ENCODE measurements at places on chromosomes 2 and 18. TPM values are rescaled to one million over a fixed set of nuclear protein-coding genes. Genes with fewer than 3 reads are reported as not detected.
A peak's percentile ranks its signal among the peaks of the same experiment; 100 is the strongest.

GAREM1 gene
- total RNA-seq, result 15.2 TPM

TEX44 gene
- total RNA-seq, result 248 TPM

RAX gene
- total RNA-seq, result not detected

FBLN7 gene
- total RNA-seq, result 0.79 TPM

SLC16A14 gene
- 1.4 TPM for total RNA-seq

ABCG8 gene
- total RNA-seq, result 0.24 TPM

STPG4 gene
- 3.0 TPM for total RNA-seq

OXER1 gene
- 1.3 TPM for total RNA-seq

ZNF892 gene
- 12.3 TPM for total RNA-seq

VWA3B gene
- 81.6 TPM for total RNA-seq

SMYD5 gene
- total RNA-seq, result 53.0 TPM

MGAT4A gene
- total RNA-seq, result 13.9 TPM

CYP26B1 gene
- total RNA-seq, result 42.1 TPM

DSG2 gene
- 7.0 TPM for total RNA-seq

TTN gene
- 49.1 TPM for total RNA-seq

GRCh38 chr2:88067598-88067997 is at the start of gene SMYD1:
Gene SMYD1, plus strand, starts transcription at chr2:88067825. Its CDS starts 40 bp downstream, at chr2:88067865.
- no peak for DNase-seq

- peak; percentile 54 for DNase-seq
Measured at GRCh38 chr18:33440060-33441043, at the start of gene CCDC178. Gene CCDC178, minus strand, starts transcription at chr18:33440721. Its CDS starts 28,633 bp downstream, at chr18:33412088.

- no peak for DNase-seq
Measured at GRCh38 chr18:59990121-59990823, 90.5 kb downstream of the PMAIP1 start.

DNA sequence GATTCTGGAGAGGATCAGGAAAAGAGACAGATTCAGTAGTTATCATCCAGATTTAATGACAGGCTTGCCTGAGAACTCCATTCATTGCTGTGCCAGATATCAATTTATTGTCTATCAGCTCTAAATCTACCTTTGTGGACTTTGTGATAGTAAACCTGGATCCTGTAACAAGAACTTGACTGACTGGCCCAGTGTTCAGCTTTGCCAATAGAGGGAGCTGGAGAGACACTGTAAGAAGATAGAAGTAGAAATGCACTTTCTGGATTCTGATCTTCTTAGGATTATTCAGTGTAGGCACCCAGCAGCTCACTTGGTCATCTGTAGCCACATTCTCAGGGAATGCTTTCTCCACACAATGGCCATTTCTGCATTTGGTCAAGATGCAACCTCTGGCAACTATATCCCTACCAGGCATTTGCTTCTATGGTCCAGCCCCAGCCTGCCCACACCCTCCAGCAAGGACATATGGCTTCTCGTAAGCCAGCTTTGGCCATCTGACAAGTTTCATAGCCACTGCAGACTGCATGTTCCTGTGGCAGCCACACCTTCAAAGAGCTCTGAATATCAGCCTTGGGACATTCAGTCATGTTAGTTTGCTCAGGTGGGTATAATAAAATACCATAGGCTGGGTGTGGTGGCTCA is 6.1 kb upstream of the SERPINB8 start:
- peak; percentile 54 for DNase-seq

DNA sequence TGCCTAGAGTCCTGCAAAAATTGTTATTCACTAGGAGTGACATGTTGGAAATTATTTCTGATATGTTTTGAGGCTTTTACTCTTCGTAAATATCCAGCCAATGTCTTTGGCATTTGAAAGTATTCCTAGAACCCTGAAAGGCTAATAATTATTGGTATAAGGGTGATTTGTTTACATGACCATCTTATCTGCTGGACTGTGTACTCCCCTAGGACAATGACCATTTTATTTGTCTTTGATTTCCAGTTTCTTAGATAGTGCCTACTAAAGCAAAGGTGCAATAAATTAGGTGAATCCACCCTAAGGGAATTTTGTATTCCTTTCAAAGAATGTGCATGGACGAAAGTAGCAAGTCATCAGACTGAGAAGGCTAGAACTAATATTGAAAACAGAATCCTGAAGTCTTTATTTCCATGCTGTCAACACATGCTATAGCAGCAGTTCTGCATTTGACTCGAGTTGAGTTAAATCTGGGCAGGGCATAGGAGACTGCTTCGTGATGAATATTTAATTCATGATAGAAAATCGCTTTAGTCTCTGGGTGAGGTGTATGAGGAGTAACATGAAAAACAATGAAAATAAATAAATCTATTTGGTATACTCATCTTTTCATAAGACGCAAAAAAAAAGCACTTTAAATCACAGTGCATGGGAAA is 235.7 kb downstream of the GPD2 start:
- DNase-seq, result no peak

GRCh38 chr18:7221424-7222155 is 9.3 kb upstream of the LRRC30 start:
- peak; percentile 76 for DNase-seq

GRCh38 chr2:78757191-78757590 is 268.3 kb upstream of the REG3G start:
- no peak for DNase-seq

- no peak for DNase-seq
Measured at GRCh38 chr2:28568533-28568932, 72.7 kb downstream of the PLB1 start.

GRCh38 chr2:47429795-47430194 is 26.8 kb downstream of the MSH2 start:
- no peak for DNase-seq

DNA sequence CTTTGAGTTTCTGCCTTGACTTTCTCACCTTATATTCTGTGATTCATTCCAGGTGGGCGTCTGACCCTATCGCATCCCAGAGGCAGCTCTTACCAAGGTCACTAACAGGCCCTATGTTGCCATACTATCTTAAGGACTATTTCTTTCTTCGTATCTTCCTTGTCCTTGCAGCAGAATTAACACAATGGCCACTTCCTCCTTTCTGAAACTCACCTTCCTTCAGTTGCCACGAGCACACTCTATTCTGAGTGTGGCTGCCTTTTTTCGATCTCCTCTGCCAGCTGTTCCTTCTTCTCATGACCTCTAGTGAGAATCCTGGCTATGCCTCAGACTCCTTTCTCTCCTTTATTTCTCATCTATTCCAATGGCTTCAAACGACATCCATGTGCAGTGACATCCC is 160.4 kb upstream of the CCDC195 start:
- no peak for DNase-seq

Measured in testis (tissue), 5 donors.